ENCODE measurements at places on chromosomes 13 and 19.

GRCh38 chr13:41401366-41401765 is 56.0 kb upstream of the RGCC start:
- no peak for DNase-seq

GRCh38 chr13:54390841-54391240 is 1362.2 kb downstream of the OLFM4 start:
- no peak for DNase-seq

DNA sequence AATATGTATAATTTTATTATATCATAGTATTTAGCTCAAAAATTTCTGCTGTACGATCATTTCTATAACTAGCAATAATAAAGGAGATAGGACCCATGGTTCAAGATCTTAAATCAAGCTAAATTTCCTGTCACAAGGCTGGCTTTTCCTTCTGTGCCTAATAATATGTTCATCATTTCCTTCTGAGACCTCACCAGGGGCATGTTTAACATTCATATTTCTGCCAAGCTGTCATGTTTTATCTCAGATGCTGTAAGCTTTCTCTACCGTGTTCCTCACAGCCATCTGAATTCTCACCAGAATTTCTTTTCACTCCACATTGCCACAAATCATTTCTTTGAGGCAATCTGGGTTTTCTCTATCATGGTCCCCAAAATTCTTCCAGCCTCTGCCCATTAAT is 482.3 kb upstream of the SGCG start:
- DNase-seq = no peak

DNA sequence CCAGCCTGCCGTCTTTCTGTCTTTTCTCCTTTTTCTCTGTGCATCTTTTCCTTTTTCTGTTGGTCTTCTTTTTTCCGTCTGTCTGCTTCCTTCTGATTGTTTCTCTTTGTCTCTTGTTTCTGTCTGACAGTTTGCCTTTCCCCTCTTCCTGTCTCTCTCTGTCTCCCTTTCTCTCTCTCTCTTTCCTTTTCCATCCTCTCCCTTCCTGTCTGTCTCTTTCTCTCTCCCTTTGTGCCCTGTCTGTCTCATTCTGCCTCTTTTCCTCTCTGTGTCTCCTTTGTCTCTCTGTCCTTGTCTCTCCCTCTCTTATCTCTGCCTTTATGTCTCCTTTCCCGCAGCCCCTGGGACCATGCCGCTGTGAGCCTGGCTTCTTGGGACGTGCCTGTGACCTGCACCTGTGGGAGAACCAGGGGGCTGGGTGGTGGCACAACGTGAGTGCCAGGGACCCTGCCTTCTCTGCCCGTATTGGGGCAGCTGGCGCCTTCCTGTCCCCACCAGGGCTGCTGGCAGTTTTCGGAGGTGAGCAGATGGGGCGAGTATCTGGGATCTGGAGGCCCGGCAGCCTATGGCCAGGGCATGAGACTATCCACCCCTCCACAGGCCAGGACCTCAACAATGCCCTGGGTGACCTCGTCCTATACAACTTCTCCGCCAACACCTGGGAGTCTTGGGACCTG is 9.4 kb downstream of the MEGF8 start:
- no peak for DNase-seq

DNA sequence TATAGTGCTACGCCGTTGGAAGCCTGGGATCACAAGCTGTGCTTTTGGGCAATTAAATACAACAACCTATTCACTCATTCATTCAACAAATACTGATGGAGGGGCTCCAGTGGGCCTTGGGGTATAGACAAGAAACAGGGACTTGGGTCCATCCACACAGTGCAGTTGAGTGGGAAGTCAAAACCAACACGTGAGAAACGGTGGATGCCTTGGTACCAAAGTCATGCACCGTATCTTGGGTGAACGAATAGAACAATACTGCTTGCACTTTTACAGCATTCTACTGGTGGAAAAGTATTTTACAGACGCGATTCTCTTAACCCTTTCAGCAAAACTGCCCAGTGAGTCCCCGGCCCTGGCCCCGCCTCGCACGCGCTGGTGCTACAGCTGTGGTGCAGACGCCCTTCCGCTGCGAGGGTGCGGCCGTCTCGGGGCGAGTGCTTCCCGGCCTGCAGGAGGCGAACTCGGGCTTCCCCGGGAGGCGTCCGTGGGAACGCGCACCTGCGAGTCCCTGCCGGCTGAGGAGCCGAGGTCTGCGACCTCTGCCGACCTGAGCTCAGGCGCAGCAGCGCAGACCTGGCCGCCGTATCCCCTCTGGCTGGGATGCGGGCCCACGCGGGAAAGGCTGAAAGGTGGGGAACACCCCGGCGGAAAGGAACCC is 8.3 kb downstream of the TNFRSF19 start:
- no peak for DNase-seq

DNA sequence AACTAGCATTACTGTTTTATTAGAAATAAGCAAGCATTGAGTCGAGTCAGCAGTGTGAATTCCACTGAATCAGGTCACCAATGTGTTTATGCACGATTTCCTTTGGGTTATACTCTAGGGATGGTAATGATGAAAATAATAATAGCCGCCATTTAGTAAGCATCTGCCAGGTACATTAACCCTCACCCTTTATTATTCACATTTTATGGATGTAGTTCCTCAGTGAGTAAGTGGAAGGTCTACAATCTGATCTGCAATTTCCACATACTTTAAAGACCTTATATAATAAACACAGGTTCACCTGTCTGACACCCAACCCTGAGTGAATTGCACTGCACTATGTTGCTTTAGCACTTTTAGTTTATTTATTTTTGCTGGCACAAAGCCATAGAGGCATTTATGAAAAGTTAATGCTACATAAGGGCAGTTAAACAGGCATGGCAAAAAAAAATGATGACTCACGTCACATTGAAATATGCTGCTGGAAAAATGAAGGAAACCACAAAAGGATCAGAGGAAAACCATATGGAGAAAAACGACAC is 122.4 kb downstream of the TRPC4 start:
- no peak for DNase-seq

DNA sequence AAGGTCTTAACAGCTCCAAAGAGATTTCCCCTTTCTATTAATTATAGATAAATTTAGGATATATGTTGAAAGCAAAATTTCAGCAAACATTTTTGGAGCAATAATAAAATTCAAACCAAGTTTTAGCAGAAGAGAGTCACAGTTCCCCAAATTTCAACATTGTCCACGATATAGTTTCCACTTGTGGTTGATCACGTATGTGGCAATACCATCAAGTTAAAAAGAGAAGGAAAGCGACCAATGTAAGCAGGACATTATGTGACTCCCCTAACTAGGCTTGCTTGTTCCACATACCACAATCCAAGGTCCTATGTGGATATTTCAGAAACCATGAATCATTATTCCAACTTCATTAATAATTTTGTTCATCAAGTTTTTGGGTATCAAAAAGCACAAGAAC is 52.8 kb downstream of the ELF1 start:
- no peak for DNase-seq

DNA sequence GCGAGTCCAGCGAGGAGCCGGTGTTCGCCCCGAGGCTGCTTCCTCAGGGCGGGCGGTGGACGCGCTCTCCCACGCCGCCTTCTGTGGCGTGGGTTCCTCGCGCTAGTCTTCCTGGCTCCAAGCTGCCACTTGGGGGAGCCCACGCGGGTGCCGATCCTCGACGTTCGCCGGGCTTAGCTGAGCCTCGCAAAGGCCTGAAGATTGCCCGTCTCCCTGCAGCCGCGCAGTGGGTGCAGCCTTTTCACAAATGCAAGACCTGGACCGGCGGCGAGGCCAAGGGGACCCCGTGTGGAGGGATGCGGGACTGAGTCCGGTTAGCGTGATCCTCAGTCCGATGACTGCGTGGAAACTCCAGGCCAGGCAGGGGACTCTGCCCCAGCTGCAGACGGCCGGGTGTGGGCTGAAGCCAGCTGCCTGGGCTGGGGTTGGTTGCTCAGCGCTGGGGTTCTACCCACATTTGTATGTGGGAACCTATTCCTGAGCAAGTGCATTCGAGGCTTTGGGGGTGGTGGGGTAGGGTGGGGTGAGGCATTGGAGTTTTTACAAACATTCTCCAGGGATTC is 16.6 kb upstream of the LRP3 start:
- no peak for DNase-seq

DNA sequence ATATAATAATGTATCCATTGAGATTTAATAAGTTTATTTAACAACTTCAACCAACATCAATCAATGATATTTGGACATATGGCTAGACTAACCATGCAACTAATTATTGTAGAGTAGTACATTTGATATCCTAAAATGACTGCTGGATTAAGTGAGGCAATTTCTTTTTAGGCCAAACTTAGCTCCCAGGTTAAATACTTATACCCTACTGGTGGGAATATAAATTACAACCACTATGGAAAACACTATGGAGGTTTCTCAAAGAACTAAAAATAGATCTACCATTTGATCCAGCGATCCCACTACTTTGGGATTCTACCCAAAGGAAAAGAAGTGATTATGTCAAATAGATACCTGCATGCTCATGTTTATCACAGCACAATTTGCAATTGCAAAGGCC is 345.8 kb downstream of the RBM26 start:
- DNase-seq = no peak

DNA sequence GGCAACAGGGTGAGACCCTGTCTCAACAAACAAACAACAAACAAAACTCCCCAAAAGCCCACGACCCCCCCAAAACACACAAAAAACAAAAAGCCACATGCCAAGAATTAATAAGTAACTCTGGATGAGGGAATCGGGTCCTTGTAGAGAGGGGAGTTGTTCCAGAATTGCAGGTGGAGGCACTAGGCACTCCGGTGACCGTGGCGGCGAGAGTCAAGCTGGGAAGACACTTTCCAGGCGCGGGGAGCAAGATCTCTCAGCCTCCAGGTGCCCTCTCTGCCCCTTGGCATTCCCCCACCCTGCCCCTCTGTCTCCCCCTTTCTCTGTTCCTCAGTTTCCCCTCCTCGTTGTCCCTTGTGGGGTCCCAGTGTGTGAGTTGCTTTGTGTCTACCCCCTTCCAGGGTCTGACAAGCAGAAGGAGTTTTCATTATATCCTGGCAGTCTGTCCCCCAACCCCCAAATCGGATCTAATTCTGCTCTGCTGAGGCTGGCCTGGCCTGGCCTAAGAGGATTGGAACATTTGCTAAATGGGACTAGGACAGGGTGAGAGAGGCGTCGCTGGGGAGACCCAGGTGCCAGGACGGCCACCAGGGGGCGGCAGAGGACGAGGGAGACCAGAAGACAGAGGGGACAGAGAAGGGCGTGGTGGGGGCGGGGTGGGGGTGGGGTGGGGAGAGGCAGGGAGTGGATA is 8.3 kb upstream of the CRX start:
- DNase-seq = peak; percentile 40

- DNase-seq = no peak
These were observed 13.1 kb downstream of the SH2D3A start for GRCh38 chr19:6754136-6754535.

DNA sequence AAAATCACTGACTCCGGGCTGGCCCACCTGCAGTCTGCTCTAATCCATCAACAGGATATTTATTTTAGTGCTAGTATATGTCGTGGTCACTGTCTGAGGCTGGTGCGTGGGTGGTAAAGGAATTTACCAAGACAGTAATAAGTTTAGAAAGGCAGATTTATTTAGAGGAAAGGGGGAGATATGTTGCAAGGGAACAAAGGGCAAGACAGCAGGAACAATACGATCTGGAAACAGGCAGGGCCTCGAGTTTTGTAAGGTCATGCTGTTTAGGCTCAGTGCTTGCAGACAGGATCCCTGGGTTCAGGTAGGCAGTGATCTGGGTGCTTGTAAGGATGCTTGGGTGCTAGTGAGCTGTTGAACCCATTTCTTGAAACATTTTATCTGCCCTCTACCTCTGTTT is 748.2 kb upstream of the SLITRK5 start:
- no peak for DNase-seq

DNA sequence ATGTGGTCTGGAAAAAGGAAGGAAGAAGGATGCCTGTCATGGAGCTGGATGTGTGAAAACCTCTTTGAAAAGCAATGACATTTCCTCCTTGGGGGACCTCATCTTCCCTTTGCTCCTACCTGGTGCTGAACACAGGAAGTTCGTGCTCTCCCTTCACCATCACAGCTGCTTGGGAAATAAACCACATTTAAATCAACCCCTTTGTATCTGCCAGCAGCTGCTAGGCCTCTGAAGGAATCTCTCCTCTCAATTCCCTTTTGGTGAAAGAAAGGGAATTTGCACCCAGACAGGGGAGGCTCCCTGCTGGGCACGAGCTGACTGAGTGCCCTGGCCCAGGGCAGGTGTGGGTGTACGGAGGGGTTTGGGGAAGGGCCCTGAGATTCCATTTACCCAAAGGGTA is 437.7 kb downstream of the TSHZ3 start:
- no peak for DNase-seq

DNA sequence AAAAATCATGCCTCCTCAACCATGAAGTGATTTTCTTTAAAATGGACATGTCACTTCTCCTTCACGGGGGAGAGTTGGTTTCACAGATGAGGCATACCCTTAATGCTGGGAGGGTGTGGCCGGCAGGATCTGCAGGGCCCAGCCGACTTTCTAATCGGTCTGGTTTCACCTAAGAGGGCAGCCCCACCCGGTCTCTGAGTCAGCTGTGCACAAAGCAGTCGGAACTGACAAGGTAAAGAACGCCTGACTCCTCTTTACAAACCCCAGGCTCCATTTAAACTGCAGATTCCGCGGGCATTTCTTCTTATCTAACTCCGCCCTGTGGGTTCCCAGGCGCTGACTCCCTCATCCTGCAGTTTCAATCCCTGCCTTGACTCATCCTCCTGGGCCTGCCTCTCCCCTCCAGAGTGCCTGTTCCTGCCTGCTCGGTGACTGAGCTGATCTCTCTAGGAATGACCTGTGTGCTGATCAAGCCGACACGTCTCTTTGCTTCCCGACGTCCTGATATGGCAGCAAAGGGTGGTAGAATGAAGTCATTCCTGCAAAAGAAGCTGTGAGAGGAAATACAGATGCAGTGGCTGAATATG is 63.4 kb downstream of the EFNB2 start:
- no peak for DNase-seq

DNA sequence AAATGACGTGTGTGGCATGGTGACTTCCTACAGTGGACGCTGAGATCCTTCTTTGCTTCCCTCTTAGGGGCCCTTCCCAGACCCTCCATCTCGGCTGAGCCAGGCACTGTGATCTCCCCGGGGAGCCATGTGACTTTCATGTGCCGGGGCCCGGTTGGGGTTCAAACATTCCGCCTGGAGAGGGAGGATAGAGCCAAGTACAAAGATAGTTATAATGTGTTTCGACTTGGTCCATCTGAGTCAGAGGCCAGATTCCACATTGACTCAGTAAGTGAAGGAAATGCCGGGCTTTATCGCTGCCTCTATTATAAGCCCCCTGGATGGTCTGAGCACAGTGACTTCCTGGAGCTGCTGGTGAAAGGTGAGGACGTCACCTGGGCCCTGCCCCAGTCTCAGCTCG is 5.2 kb downstream of the LAIR2 start:
- DNase-seq = no peak

DNA sequence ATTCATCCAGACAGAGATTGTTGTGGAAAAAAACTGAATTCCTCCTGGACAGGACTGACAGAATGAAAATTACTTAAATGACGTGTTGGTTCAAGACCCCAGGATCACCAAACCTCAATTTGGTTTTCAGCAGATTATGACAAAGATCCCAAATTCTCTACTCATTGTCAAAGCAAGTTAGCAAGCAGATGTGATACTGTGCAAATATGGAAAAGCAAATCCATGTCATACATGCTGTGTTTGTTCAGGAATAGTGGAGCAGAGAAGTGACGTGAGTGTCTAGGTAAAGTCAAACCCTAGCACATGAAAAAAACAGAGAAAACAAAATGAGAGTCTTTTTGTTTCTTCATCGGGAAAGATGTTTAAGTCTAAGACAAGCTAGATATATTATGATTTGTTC is 169.2 kb upstream of the NBEA start:
- DNase-seq = no peak

Data from COLO829 (cell line).